ENCODE measurements at places on chromosomes 5 and 9. TPM values are rescaled to one million over a fixed set of nuclear protein-coding genes. Genes with fewer than 3 reads are reported as not detected.

Gene MYOT
- total RNA-seq = not detected

Gene HMCN2
- 29.6 TPM for total RNA-seq

- no peak for DNase-seq
Measured at GRCh38 chr5:117732264-117732663, 1157.6 kb upstream of the SEMA6A start.

Gene C8G
- 1.1 TPM for total RNA-seq

DNA sequence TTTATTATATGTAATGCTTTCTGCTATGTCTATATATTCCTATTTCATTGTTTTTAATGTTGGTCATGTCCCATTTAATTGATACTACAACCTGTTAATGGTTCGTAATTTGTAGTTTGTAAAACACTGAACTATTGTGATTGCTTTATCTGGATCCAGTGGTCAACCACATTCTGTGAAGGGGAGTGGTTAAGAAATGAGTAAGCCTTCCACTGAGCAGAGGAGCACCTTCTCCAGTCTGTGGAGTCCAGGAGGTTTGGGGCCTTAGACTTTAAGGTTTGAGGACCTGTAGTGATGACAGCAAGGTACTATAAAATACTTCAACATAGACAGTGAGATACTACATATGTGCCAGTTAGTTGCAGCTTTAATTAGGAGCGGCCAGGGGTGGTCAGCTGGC lies 67.7 kb upstream of the RAD23B start:
- no peak for DNase-seq

- DNase-seq = no peak
Measured at GRCh38 chr5:33330992-33331391, 109.8 kb upstream of the TARS1 start.

DNA sequence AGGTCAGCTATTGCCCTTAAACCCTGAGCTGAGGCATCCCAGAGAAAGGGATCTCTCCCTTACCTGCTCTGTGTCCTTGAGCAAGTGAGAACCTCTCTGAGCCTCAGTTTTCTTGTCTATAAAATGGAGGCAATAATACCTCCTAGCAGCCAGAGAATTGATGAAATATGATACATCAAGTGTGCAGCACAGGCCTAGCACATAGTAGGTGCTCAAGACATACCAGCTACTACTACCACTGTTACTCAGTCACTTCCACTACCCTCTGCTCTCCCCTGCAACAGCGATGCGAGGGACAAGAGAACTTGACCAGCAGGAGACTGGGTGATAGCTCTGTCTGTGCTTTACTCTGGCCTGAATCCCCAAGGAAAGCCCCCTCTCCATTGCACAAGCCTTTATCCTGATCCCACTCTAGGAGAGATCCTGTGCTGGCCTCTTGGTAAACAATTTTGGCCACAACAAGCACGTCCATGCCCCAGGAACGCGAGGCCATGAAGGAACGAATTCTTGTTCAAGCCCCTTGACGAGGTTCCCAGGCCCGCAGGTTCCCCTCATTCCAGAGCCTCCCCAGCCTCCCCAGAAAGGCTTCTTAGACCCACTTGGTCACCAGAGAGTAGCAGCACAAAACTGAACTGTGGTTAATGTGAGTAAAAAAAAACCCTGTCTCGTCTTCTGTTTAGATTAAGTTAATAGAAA lies 39.4 kb downstream of the LRSAM1 start:
- DNase-seq = no peak

DNA sequence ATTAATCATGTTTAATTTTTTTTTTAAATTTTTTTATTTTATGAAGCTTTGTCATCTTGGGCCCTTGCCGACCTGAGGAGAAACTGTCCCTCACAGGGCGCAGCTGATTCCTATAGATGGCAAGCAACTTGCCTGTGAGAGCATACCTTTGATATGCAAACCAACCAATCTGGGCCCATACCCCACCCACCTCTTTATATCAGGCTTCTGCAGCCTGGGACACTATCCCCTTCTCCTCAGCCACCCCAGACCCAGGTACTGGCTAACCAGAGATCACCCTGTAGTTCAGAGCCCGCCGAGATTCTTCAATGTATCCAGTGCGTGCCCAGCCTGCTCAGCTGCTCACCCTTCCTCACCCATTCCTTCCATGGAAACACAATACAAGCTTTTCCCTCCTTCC lies 18.7 kb upstream of the AGGF1 start:
- DNase-seq = no peak

- no peak for DNase-seq
Measured at GRCh38 chr9:87381746-87382145, 115.9 kb upstream of the DAPK1 start.
